GM23338 (cell line): ENCODE measurements at places on chromosomes 5 and 9. TPM values are rescaled to one million over a fixed set of nuclear protein-coding genes. Genes with fewer than 3 reads are reported as not detected.
A peak's percentile ranks its signal among the peaks of the same experiment; 100 is the strongest.

DNA sequence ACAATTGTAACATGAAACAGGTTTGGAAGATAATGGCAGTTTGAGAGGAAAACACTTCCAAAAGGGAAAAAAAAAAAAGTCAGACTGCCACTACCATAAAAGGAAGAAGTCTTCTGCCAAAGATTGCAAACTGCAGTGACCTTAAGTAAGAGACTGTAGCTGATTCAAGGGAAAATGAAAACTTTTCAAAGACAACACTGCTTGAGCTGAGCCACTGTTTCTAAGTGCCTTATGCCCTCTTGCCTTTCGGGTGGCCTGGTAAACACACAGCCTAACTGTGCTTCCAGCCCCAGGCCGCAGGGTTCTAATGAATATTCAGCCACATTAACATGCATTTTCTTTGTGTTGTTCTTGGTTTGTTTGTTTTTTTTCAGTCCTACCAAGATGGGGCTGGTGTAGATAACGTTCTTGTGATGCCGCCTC lies 354.6 kb downstream of the BNC2 start:
- peak; percentile 91 for DNase-seq

Gene TMEM232
- polyA plus RNA-seq: 1.8 and 1.9 TPM in 2 replicates

DNA sequence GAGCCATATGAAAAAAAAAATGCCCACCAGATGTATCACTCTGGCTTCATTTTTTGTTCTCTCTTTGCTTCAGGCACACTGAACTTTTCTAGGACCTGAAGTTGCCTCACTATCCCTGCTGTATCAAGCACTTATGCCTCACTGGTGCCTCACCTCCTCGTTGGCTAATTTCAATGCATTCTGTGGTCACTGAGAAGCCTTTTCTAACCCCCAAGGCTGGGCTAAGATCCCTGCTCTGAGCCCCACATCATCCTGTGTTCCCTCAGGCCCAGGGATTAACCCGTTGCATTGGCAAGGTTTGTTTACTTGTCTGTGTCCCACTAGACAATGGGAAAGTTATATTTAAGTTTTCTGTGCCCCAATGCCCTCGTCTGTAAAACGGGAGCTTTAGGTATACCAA lies 362.7 kb downstream of the OSTF1 start:
- DNase-seq: no peak

- peak; percentile 16 for DNase-seq
These were observed 194.1 kb downstream of the RANBP17 start for GRCh38 chr5:171055875-171056454.

DNA sequence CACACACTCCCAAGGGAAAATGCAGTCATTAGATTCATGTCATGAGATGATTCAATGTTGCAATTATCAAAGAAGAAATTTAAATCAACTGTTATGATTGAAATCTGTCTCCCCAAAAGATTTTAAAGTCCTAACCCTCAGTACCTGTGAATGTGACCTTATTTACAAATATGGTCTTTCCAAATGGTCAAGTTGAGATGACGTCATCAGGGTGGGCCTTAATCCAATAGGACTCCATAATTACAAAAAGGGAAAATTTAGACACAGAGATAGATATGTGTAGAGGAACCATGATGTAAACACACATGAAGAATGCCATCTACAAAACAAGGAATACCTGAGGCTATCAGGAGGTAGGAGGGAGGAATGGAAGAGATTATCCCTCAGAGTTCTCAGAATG lies 221.1 kb downstream of the ISL1 start:
- no peak for DNase-seq

Gene ZBED3
- 4.2 and 6.4 TPM in 2 replicates for polyA plus RNA-seq

DNA sequence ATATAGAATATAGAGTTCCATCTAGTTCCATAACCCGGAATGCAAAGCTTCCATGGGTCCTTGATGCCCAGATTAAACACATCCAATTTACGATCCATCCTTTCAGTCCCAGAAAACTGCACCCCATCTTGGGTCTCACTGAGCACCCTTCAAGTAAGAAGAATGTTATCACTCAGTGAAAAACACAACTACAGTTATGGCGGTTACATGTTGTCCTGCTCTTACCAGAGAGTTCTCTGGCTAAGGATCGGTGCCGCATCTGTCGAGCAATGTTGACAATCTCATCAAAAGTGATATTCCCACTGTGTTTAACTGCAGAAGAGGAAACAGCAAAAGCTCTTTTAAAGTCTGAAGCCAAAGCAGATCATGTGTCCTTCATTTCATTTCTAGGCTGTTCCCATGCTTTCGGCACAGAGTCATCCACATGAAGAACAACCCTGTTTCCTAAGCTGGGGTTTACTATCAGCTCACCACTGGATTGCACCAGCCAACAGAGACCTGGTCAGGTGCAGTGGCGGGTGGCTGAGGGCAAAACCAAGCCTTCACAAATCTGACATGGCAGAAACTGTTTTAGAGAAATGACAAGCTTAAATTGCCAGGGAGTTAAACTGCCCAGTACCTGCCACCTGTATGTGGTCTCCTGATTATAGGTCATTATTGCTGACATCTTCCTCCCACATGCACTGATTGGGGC lies 2.9 kb downstream of the RPL12 start:
- DNase-seq: no peak

- DNase-seq: no peak
These were observed 1.3 kb upstream of the HABP4 start for GRCh38 chr9:96448546-96449170.

DNA sequence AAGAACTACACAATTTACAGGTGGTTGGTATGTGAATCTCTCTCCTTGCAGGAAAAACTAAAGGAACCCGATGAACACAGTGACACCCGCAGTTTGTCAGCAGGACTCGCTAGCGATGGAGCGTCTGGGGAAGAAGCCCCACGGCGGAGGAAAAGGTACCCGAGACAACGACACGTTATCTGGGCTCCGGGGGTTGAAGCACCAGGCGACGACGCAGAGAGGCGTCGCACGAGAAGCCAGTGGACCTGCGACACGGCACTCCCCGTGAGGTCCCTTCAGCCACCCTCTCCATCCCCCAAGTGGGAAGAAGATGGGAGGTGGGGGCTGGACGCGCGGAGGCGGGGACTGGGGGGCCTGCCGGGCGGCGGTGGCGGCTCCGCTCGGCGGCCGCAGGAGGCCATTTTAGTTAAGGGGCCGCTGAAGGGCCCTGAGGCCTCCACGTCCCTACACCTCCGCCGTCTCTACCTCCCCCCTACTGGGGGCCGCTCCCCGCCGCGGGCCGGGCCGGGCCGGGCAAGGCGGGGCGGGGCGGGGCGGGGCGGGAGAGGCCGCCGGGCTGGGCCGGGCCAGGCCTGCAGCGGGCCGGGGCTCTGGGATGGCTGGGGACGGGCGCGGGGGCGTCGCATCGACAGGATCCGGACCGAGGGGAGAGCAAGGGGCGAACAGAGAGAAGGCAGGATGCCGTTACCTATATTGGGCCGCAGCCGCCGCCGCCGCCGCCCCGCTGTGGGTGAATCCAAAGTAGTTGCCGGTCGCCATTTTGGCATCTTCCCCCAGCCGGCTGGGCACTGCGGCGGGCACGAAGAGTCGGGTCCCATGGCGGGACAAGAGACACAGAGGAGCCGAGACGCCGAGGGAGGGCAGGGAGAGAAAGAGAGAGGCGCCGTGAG lies 754 bp downstream of the ZFR start:
- peak; percentile 74 for DNase-seq

DNA sequence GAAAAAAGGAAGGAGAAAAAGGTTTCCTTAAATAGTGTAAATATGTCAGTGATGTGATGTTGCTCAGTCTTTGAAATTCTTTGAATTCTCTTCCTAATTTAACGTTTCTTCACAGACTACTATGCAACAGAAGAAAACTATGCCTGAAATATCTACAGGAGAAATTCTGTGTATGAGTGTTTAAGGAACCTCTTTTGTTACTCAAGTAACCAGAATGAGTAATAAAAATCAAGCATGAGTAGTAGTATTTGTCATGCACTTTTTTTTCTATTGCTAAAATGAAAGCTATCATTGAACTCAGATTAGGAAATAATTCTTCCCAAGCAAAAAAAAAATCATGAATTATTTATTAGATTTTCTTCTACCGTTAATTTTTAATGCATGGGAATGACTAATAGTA lies 20.3 kb upstream of the THG1L start:
- DNase-seq: no peak

- peak; percentile 41 for DNase-seq
These were observed 55.8 kb downstream of the PTTG1 start for GRCh38 chr5:160477266-160477970.

Gene NRG2
- 0.28 and 0.37 TPM in 2 replicates for polyA plus RNA-seq

DNA sequence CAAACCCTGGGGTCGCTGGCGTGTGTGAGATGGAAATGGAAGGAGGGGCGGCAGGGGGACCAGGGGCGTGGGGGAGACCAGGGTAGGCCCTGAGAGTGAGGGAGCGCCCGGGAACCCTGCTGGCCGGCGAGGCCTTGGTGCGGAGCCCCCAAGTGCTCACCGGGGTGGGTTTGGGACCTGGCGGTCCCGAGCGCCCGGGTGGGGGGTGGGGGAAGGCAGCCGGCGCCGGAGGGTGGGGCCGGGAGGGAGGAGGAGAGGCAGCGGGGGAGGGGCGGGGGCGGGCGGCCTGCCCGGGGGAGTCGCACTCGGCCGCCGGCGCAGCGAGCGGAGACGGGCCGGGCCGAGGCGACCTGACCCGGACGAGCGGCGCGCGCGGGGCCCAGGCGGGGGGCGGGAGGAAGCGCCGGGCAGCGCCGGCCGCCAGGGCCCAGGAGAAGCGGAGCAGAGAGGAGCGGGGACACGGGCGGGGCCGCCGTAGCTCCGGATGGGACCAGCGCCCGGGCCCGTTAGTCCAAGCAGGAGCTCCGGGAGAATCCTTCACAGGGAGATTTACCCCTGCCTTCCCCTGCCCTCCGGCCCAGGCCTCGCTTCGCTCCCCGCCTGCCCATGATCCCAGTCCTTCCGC lies at the start of gene NPR2:
Gene NPR2, plus strand, starts transcription at position 295 of the 625 bp plus-strand sequence. CDS start 818 bp downstream, outside the sequence.
- peak; percentile 58 for DNase-seq

GRCh38 chr5:88881571-88881971 lies 1.4 kb downstream of the MEF2C start:
- no peak for DNase-seq

GRCh38 chr9:86669422-86669821 lies 277.9 kb downstream of the GAS1 start:
- DNase-seq: no peak

DNA sequence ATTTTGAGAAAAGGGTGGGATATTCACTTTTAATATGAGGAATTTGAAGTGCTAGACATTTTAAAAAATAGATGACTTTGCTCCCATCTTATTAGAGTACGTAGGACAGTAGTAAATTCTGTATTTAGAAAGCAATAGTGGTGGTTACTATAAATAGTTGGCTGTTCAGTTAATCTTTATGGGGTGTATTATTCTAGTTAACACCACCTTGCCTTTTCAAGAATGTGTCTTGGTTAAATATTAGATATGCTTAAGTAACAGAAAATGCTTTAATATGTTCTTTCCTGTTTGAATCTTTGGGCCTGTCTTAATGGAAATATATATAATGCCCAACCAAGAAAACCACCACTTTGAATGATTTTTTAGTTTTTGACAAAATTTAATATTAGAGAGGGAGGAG lies 608.7 kb upstream of the FAM174A start:
- no peak for DNase-seq

GRCh38 chr9:4955836-4956235 lies 29.2 kb upstream of the JAK2 start:
- DNase-seq: no peak

DNA sequence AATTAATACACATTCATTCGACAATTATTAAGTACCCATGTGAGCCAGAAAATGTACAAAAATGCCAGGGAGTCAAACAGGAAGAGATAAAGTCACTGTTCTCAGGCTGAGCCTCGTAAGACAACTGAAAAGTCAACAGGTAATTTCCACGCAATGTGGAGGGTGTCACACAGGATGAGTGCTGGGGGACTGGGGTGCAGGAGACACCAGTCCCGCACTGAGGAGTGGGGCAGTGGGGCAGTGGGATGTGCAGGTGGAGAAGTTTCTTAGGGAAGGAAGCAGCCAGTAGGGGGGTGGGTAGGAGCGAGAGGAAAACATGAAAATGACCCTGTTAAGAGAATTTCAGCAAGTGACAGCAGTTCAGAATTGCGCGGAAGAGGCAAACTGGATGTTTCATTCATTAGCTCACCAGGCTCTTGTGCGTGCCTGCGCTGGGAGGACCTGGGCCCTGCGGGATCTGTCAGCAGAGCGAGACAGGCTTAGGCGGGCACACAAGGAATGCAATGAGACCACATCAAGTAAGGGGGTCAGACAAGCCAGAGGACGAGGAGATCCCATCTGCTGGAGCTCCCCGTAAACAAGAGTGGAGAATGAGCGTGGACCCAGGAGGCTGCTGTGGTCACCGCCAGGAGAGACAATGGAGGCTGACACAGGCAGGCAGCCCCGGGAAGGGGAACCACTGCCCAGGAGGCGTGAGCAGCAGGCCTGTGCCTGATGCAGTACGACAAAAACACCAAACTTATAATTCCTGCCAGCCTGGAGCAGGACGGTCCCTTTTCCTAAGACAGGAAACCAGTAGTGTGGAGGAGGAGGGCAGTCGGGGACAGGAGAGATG lies 21.0 kb downstream of the CAMSAP1 start:
- no peak for DNase-seq

DNA sequence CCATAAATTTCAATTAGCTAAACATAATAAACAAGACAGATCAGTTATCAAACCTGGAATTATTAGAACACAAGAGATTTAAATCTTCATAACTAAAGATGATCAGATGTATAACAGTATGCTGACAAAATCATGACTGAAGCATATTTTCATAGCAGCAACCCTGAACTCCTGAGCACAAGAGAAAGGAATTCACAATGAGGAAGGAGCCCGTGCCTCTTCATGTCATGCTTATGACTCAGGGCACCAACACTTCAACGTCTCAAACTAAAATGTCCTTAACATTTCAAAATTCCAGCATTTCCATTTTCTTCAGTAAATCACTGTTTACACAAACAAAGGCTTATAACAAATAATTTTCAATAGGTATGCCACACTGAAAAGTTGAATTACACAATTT lies 6.7 kb downstream of the AP3B1 start:
- no peak for DNase-seq

DNA sequence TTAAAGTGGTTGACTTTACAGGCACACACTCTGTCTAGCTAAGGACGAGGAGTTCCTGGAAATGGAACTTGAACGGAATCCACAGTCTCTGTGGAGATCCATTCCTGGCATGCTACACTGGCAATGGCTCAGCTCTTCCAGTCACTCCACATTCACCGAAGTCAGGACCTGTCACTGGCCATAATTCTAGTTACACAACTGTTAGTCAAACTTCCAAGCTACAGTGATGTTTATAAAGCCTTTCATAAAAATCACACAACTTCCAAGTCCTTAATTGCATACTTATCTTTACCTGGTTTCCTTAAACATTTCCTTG lies 15.7 kb downstream of the CDC14B start:
- no peak for DNase-seq
